ENCODE measurements at places on chromosomes 2 and 18.

DNA sequence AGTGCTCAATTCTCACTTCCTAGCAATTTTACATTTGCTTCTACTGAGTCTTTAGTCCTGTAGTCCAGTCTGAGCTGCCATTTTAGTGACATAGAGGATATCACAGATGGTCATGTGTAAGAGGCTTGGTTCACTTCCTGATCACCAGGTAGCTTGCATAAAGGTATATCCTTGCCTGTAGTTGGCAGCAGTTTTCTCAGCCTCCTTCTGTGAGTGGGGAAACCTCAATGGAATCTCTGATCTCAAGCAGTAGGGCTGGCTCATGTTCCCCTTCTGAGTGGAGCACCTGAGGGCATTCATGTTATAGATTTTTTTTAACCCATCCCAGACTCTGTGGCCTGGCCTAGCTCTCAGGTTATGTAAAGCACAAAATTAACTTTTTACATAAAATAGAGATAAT is 278.4 kb downstream of the RDH14 start:
- no peaks in the 10 kb centered on the region for H3K4me1 ChIP-seq
- H3K4me3 ChIP-seq: no peak overlapping the region
- DNase-seq: no peak
- no peak overlapping the region for H3K27ac ChIP-seq
- no peaks in the 10 kb centered on the region for H3K27me3 ChIP-seq

DNA sequence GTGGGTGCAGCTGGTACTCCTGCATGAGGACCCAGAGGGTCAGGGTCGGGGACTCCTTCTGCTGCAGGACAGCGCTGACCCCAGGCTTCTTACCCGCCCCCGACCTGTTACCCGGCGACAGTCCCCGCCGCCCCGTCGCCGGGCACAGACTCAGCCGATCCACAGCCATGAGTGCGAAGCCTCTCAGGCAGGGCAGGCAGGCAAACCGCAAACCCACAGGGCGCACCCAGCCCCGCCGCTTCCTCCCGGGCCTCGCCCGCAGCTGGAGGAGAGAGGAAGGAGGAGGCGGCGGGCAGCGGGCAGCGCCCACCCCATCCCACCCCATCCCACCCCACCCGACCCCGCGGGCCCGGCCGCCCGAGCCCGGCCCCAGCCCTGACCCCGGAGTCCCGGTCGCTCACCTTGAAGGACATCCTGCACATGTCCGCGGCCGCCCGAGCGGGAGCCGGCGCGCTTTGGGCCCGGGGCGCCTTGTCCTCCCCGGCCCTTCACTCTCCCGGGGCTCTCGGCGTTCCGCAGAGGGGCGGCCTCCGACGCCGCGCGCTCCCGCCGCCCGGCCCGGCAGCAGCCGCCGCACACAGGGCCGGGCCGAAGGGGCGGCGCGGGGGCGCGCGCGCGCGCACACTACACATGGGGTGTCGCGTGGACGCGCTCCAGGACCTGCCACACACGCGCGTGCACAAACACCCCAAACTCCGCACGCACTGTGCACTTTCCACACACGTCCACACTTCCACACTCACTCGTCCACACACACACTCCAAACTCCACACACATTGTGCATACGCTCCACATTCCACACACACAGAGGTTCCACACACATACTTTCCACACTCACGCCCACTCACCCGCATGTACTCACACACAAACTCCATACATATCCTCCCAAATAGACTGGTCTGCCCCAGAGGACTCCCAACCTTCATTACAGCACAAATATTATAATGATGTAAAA is at the start of gene ANKRD29:
ANKRD29 (minus strand) TSS at position 603 of the 955 bp plus-strand sequence; CDS start at position 422, 181 bp downstream.
- peaks cover 4% of the 10 kb centered on the region for H3K36me3 ChIP-seq
- H3K27ac ChIP-seq: peak within 1 kb of the TSS; percentile 54
- peaks cover 74% of the 10 kb centered on the region for H3K27me3 ChIP-seq
- peaks cover 24% of the 10 kb centered on the region for H3K4me1 ChIP-seq
- H3K4me3 ChIP-seq: peak within 1 kb of the TSS; percentile 84

- no peak for DNase-seq
- H3K27me3 ChIP-seq: peaks cover 11% of the 10 kb centered on the region
- no peak overlapping the region for H3K27ac ChIP-seq
- no peaks in the 10 kb centered on the region for H3K4me1 ChIP-seq
- no peak overlapping the region for H3K4me3 ChIP-seq
Measured at GRCh38 chr18:21463718-21464117, 136.8 kb downstream of the ESCO1 start.

DNA sequence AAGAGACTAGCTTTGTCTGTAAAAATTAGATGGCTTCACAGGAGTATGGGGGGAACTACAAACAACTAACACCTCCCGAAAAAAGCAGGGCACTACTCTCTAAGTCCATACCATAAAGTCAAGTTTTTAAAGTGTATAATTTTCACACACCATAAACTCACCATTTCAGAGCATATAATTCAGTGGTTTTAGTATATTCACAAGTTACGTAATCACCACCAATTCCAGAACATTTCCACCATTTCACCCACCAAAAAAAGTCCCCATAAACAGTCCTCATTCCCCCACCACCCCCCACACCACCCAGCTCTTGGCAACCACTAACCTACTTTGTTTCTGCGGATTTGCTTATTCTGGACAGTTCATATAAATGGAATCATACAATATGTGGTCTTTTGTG is 33.8 kb downstream of the CFAP36 start:
- DNase-seq: no peak
- H3K4me3 ChIP-seq: no peak overlapping the region
- peaks cover 30% of the 10 kb centered on the region for H3K36me3 ChIP-seq
- H3K27ac ChIP-seq: no peak overlapping the region

GRCh38 chr2:195162918-195163317 is 494.1 kb upstream of the SLC39A10 start:
- H3K4me3 ChIP-seq: no peak overlapping the region
- no peaks in the 10 kb centered on the region for H3K4me1 ChIP-seq
- no peak for DNase-seq
- H3K36me3 ChIP-seq: no peaks in the 10 kb centered on the region

GRCh38 chr18:54947091-54947490 is 12.2 kb downstream of the CCDC68 start:
- no peak overlapping the region for H3K4me3 ChIP-seq
- no peak for DNase-seq
- no peak overlapping the region for H3K27ac ChIP-seq

- no peaks in the 10 kb centered on the region for H3K27me3 ChIP-seq
- peaks cover 30% of the 10 kb centered on the region for H3K36me3 ChIP-seq
- H3K4me1 ChIP-seq: peaks cover 42% of the 10 kb centered on the region
- no peak overlapping the region for H3K27ac ChIP-seq
- H3K4me3 ChIP-seq: no peak overlapping the region
- no peak for DNase-seq
Measured at GRCh38 chr2:174668075-174668474, 70.5 kb upstream of the WIPF1 start.

DNA sequence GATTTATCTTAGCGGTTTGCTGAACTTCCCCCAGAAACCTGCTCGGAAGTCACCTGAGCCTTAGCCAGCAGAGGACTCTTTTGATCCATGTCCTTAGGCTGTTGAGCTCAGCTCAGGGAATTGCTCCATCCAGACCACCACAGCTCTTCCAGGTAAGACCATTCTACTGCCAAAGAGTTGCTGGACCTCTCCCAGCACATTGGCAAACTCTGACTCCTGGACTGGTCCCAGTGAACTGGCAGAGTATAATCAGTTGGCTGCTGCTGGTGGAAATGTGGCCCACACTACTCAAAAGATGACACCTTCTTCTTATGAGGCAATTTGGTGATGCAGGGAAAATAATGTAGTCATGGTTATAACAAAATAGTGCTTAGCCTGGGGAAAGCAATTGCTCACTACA is 308.8 kb upstream of the FIGN start:
- H3K27ac ChIP-seq: no peak overlapping the region
- DNase-seq: no peak
- no peak overlapping the region for H3K4me3 ChIP-seq
- no peaks in the 10 kb centered on the region for H3K36me3 ChIP-seq
- H3K4me1 ChIP-seq: no peaks in the 10 kb centered on the region
- no peaks in the 10 kb centered on the region for H3K27me3 ChIP-seq

GRCh38 chr2:3442185-3442584 is 62.7 kb downstream of the TRAPPC12 start:
- H3K27me3 ChIP-seq: no peaks in the 10 kb centered on the region
- no peak for DNase-seq
- no peak overlapping the region for H3K4me3 ChIP-seq
- H3K27ac ChIP-seq: no peak overlapping the region

- H3K27ac ChIP-seq: no peak overlapping the region
- no peaks in the 10 kb centered on the region for H3K4me1 ChIP-seq
- H3K27me3 ChIP-seq: peaks cover 5% of the 10 kb centered on the region
- H3K36me3 ChIP-seq: no peaks in the 10 kb centered on the region
- DNase-seq: no peak
Measured at GRCh38 chr18:6257950-6258349, 156.8 kb downstream of the L3MBTL4 start.

DNA sequence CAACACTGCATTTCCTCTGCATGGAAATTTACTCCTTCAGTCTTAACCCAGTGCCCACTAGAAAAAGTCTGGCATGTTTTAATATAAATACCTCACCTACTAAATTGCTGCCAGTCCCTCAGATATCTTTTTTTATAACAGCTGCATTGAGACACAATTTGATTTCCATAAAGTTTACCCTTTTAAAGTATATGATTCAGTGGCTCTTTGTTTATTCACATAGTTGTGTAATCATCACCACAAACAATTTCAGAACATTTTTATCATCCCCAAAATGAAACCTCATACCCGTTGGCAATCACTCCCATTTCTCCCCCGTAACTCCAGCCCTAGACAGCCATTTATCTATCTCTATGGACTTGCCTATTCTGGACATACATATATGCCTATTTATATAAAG is 17.0 kb upstream of the FRZB start:
- peaks cover 4% of the 10 kb centered on the region for H3K27me3 ChIP-seq
- no peak for DNase-seq
- no peak overlapping the region for H3K27ac ChIP-seq
